Neural crest cell (in vitro differentiated cells): ENCODE measurements at places on chromosomes 6 and 20.
A peak's percentile ranks its signal among the peaks of the same experiment; 100 is the strongest.

DNA sequence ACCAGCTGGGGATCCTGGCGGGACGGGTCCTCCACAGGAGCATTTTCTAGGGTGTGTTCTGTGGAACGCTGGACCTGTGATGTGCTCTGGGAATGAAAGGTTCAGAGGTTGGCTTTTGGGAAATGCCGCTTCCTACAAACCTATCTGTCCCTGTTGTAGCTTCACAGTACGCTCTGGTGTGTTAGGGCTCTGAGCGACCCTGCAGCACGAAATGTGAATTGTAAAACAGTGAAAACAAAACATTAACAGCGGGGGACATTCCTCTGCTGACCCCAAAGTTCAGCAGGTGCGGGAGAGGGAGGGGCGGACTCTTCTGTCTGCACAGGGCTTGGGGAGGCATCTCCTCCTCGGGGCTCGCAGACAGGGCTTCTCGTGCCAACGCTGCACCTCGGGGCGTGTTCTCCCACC, 155.9 kb downstream of the NRN1 start:
- no peak for DNase-seq

GRCh38 chr20:2108498-2108897, 6.9 kb downstream of the STK35 start:
- DNase-seq, result no peak

DNA sequence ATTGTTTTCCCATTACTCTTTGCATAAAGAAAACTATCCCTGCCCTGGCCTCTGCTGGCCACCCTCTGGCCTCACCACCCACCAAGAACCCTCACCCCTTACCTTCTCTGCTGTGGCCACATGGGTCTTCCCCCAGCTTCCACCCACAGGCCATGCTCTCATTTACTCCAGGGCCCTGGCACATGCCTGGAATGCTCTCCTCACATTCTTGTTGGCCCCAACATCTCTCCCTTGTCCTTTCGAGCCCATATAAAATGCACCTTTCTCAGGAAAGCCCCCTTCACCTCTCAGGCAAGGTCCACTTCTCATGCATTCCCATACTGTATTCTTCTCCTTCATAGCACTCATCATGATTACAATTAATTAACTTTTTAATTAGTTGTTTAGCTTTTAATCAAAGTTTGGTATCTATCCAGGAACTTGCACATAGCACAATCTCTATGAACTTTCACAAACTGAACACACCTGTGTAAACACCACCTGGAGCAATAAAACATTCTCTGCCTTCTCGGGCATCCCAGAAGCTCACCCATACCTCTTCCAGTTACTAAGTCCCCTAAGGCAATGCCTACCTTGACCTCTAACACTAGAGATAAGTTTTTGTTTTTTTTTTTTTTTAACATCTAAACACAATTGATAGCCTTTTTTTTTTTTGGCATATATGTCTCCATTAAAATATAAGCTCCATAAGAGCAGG, 617.2 kb downstream of the PTPRT start:
- DNase-seq, result no peak

DNA sequence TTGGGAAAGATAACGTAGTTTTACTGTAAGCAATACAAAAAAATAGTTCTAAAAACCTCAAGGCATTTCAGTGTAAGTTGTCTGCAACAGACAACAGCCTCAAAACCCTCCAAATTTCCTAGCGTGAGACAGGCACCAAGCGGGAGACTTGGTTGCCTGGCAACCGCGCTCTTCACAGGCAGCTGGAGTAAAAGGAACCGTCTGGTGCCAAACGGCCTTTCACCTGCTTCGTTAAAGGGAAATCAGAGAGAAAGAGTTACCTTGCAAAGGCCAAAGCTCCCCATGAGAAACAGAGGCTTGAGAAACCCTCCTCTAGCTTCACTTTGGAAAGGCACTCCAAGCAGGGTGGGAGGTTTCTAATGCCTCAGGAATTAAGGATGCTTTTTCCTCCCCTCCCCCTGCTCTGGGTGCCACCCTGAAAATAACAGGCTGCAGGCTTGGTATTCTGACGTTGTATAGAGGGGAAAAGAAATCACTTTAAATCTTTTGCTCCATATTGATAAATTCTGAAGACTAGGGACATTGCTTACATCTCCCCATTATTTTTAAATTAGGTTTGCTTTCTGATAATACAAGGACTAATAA, 129.7 kb upstream of the UFL1 start:
- DNase-seq, result peak; percentile 20

DNA sequence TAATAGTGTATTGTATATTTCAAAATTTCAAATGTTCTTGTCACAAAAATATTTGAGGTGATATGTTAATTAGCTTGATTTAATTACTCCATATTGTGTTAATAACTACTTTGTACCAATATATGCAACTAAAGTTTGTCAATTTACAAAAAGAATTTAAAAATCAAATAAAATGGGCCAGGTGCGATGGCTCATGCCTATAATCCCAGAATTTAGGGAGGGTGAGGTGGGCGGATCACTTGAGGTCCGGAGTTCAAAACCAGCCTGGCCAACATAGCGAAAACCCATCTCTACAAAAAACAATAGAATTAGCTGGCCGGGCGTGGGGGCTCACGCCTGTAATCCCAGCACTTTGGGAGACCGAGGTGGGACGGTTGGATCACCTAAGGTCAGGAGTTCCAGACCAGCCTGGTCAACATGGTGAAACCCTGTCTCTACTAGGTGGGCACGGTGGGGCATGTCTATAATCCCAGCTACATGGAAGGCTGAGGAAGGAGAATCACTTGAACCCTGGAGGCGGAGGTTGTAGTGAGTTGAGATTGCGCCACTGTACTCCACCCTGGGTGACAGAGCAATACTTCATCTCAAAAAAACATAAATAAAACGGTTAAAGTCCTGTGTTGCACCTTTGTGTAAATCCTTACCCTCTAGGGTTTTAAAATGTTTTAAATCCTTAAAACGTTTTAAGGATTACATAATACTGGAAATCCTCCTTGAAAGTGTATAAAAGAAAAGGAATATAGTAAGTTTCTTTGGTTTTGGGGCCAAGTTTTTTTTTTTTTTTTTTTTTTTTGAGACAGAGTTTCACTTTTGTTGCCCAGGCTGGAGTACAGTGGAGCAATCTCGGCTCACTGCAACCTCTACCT, 4.0 kb downstream of the HSPA1B start:
- DNase-seq, result no peak

GRCh38 chr6:14075095-14075503, 42.5 kb upstream of the CD83 start:
- DNase-seq, result no peak
